ENCODE measurements at places on chromosomes 4 and X.

GRCh38 chrX:80876877-80877276 lies 67.2 kb upstream of the BRWD3 start:
- DNase-seq = no peak

GRCh38 chrX:40073439-40074054 lies 24.2 kb downstream of the BCOR start:
- DNase-seq = no peak

GRCh38 chr4:64883087-64883807 lies 474.0 kb upstream of the TECRL start:
- no peak for DNase-seq

GRCh38 chr4:120821029-120821428 lies 101.5 kb downstream of the PRDM5 start:
- no peak for DNase-seq

GRCh38 chr4:152180369-152180768 lies 355.5 kb downstream of the FBXW7 start:
- no peak for DNase-seq

- no peak for DNase-seq
Measured at GRCh38 chr4:94491322-94491721, 39.6 kb downstream of the PDLIM5 start.

DNA sequence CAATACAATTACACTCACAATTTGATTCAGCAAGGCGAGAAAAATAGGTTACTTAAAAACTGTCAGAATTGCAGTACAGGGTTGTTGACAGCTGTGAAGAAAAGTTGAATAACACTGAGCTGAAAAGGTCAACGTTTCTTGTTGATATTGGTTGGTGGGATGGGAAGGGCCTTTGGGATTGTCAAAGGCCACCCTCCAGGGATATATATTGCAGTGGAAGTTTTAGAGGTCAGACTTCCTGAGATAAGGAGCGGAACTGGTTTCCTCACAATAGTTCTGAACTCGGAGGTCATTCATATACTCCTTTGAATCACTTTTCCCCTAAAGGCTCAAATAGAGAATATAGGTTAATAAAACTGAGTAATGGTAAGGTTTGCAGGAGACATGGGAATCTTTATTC lies 417.2 kb downstream of the RAPGEF2 start:
- no peak for DNase-seq

DNA sequence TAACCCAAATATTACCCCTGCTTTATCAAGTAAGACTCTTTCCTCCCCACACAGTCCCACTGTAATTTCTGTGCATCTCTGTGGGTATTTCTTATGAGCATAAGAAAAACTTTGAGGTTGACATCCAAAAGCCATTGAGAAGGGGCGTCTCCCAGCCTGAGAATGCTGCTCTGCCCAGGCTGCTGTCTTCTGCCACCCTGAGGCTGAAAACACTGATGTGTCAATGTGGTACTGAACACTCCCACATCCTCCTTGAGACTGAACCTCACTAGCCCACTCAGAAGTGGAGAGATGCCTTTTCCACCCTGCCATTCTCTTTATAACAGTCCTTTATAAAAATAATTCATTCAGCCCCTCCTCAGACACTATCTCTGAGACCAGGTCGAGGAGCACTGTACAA lies 120.8 kb downstream of the SMIM20 start:
- DNase-seq = no peak

GRCh38 chr4:105414316-105414715 lies 59.5 kb downstream of the PPA2 start:
- no peak for DNase-seq

DNA sequence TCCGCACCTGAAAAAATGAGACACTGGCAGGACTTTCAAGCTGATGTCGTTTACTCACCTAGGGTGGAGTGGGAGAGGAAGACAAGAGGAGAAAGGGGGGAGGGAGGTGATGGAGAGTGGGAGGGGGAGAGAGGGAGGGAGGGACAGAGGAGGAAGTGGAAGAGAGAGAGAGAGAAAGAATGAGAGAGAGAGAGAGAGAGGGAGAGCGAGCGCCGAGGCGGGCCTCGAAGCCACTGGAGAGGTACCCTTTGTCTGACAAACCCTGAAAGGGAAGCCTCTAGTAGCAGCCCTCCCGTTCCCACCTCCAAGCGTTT lies 296 bp upstream of the ADGRL3 start:
- DNase-seq = no peak

DNA sequence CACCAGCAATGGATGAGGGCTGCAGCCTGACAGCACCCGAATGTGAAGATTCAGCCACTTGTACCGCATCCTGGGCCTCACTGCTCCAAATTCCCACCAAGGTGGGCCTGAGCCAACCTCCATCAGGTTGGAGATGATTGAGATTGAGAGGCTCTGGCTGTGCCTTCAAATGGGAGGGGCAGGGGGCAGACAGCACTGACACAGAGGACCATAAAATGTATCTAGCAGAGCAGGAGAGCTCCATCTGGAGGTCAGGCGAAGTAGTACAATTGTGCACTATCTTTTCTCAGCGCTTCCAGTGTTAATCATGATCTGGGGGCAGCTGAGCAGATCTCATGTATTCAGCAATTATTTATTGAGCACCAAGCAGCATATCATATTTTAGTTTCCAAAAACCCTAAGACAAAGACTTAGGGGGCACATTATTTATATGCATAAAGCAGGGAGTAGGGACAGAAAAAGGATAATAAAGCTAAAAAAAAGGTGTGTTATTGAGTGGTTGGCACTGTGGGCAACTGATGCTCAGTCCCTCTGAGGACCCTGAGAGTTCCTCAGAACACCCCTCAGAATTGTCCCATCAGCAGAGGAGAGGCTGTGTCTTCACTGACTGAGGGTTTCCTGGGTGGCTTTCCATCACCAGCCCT lies 31.6 kb upstream of the C1QTNF7 start:
- DNase-seq = peak; percentile 29

DNA sequence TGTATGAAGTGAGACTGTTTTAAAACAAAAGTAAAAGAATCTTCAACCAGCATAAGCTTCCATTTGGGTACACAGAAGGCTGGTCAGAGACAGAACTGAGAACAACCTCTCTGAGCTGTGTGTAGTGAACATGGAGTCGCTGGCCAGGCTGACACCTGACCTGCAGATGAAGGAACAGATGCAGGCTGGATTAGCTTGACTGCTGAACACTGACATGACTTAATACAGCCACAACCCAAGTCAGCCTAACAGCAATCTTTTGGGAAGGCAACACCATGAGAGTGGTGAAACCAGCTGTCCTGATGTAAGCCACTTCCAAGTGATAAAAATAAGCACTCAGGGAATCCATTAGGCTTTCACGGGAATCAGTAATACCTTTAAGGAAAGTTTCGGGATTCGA lies 10.1 kb downstream of the SCARB2 start:
- no peak for DNase-seq

DNA sequence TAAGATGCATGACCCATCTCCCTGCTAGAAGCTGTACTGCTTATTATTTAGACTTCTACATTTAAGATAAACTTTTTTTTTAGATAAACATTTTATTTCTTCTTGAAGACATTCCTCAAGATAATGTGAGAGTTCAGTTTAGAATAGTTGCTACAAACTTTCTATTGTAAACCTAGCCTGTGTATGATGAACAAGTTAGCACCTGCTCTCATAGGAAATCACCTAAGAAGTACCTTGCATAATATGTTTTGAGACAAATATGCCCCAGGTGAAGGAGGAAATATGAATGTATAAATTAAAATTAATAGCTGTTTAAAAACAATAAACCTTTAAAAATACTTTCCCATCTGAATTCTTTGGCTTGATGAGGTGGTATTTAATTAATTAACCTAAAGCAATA lies 35.6 kb downstream of the RASGEF1B start:
- DNase-seq = no peak

DNA sequence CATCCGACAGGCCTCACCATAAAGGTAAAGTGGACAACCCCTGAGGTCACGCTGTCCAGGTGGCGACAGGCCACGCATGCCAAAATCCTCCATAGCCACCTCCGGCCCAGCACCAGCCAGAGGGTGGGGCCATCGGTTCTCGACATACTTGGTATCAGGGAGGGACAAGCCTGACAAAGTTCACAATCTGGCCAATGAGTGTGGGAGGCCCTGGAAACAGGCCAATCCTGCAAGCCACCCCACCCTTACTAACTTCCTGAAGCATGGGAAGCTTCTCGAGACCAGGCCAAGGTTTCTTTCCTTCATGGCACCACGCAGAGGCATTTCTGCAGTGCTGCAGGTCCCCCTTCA lies 73.8 kb downstream of the MTMR1 start:
- no peak for DNase-seq

DNA sequence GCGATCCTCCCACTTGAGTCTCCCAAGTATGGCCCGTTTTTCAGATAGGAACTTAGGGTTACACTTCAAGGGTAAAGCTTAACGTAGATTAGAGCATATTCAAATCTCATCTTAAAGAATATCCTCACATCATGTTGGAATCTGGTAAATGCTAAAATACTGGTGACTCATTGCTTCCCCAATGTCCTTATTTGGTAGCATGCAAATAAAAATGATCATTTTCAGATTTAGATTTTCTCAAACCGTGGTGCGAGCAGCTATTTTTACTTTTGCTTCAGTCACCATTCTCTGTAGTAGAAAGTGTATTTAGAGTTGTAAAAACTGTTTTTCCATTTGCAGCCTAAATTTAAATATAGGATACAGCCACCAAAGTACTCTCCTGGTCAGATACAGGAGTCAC lies 101.5 kb upstream of the MAML3 start:
- DNase-seq = no peak

DNA sequence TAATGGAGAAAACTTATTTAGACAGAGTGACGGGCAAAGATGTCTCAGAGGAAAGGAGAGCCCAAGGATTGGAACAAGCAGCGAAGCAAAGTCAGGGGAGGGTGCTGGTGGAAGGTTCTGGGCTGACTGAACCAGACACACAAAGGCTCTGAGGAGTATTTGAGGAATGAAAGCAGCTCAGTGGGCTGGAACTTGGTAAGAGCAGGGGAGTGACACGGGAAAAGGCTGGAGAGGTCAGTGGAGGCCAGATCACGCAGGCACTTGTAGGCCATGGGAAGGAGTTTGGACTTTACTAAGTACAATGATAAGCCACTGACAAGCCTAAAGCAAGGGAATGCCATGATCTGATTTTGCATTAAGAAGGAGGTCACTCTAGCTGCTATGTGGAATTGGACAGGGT lies 71.4 kb downstream of the TSC22D3 start:
- no peak for DNase-seq

DNA sequence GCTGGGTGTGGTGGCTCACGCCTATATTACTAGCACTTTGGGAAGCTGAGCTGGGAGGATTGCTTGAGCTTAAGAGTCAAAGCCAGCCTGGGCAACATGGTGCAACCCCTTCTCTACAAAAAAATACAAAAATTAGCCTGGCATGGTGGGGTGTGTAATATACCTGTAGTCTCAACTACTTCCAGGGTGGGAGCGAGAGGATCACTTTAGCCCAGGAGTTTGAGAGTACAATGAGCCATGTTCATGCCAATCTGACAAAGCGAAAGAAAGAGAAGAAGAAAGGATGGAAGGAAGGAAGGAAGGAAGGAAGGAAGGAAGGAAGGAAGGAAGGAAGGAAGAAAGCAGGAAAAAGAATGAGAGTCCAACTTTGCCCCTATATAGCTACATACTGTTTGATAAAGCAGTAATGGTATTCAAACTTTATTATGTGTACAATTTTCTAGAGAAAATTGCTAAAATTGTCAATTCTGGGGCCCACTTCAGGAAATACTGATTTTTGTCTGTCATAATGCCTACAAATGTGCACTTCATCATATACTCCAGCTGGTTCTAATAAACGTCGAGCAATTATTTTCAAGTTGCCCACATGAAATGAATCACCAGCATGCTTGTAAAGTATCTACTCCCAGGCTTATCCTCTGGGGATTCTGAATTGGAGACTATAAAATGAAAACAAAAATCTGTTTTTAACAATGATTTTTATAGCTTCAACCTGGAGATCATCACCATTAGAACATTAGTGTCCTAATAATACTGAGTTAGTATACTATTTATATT lies 132.3 kb downstream of the NDST4 start:
- no peak for DNase-seq

- no peak for DNase-seq
Measured at GRCh38 chr4:115763051-115763450, 649.6 kb upstream of the NDST4 start.

DNA sequence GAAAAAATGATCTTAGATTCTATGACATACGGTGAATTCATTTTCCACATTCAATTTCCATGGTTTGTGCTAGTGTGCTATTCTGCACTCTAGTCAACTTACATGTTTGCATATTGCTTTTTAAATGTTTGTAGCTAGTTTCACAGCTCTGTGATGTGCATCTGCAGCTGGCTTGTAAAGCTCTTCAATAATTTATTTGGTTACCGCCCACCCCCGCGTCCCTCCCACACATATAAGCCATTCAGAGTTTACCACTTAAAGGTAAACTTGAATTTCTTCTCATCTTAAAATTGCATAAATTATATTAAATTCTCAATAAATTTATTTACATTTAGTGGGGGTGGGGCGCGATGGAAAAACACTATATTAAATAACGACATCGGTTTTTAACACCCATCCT lies 291 bp upstream of the NBDY start:
- no peak for DNase-seq

DNA sequence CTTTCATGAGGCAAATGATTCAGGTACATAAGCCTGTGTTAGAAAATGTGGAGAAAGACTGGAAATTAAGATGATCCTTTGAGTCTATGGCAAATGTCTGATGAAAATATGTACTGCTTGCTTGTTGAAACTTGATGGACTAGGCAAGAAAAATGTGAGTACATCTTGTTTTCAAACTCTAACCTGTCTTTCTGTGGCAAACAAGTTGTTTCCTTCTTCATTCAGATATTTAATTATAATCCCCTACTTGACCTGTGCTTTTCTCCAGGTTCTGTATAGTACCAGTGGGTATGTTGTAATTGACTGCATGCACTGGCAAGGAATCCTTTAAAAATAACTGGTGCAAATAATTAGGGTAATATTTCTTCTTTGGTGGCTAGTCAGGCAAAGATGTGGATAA lies 136.7 kb downstream of the ARHGAP24 start:
- no peak for DNase-seq

GRCh38 chr4:175176710-175177109 lies 258.6 kb downstream of the ADAM29 start:
- DNase-seq = no peak

DNA sequence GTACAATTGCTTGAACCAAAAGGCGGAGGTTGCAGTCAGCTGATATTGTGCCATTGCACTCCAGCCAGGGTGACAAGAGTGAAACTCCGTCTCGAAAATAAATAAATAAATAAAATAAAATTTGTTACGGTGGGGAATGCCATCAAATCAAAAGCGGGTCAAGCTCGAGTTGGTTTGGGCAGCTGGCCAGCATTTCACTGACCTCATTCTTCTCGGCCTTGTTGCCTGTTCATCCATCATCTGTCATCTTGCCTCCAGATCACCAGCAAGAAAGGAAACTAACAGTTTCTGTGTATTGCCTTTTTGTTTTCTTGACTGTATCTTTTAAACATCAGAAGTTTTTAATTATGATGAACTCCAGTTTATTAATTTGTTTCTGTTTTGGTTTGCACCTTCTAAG lies 31.5 kb upstream of the KLHL2 start:
- no peak for DNase-seq

- no peak for DNase-seq
Measured at GRCh38 chr4:4395849-4396627, 9.1 kb downstream of the NSG1 start.

- no peak for DNase-seq
Measured at GRCh38 chr4:20126906-20127305, 124.8 kb upstream of the SLIT2 start.

GRCh38 chr4:52791936-52792335 lies 40.7 kb upstream of the ERVMER34-1 start:
- DNase-seq = no peak

GRCh38 chrX:154436983-154437752 lies at the start of gene GDI1:
Gene GDI1 (plus strand): TSS chrX:154437154. CDS start chrX:154437255, 101 bp downstream.
- no peak for DNase-seq
